ENCODE measurements at places on chromosomes 12 and 14.

DNA sequence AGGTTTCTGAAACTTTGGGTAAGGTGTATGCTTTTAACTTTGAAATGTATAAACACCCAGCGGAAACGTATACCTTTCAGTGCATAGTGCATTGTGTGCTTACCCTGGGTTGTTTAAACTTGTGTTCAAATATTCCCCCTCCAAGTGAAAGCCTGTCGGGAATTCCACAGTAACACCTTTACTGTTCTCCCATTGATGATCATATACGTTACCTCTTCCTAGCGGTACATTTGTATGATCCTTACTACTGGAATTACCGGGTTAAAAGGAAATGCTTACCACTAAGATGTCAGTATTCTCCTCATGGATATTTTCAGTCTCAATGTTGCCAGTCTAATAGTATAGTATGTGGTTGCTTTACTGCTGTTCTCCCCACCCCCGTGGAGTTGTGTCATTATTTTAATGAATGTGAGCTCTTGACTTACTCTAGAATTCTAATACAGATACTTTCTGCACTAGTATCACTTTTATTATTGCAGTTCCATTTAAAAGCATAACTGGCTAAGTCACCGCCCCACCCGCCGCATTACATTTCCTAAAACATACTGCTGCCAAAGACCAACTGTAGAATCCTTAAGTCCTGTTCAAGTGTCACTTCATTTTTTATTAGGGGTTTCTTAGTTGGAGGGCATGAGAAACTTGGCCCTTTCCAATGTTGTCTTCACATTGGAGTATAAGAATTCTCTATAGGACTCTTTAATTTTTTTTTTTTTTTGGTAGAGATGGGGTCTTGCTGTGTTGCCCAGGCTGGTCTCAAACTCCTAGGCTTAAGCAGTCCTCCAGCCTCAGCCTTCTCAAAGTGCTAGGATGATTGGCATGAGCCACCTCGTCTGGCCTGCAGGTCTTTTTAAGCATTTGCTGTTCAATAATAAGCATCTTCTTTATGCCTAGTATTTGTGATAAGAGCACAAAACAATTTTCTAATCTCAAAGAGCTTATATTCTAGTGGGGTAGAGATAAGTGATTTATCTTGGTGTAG is 24.9 kb downstream of the NUDT4 start:
- DNase-seq, result no peak

DNA sequence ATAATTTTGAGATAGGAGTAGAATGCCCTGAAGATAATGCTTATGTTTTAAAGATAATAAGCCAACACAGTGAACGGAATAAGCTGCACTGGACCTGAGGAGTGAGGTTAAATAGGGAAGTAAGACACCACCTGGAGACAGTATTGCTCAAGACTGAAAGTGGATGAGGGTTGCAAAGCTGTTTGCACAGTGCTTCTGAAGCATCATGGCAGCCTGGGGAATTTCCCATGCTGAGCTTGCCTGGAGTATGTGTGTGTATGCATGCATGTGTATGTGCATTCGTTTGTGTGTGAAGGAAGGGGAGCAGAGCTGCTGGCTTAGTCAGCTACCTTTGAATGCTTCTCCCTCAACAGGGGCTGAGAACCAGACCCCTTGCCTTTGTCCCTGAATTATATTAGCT is 35.8 kb downstream of the BHLHE41 start:
- no peak for DNase-seq

DNA sequence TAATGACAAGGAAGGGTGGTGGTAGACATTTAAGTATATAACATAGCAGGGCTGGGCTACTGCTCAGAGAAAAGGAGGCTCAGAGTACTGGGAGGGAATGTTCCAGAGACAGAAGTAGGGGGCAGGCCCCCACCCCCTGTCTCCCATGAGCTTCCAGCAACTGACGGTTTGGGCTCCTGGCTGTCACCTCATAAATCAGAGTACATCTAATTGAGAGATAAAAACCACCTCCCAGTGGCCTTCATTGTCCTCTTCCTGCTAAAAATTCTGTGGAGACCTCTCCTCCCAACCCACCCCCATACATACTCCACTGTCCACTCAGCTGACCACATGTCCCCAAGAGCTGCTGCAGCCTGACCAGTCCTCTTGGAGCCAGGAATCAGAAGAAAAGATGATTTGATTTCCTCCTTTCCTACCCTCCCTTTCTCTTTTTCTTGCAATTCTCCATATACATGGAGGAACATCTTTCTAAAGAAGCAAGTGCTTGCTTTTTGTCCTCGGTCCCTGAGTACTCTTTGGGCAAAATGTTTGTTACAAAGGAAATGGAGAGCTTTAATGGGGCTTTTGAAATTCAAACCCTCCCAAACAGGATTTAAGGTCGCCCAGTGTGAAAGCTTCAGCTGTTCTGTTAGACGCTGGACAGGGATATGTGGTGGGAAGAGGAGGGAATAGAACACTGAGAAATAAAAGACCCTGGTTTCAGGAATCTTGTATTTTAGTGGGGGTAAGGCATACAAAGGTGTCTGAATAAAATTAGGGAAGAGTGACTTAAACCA is 16.4 kb upstream of the KCNA5 start:
- no peak for DNase-seq

- DNase-seq, result no peak
These were observed 2.1 kb downstream of the RPS29 start for GRCh38 chr14:49584058-49584457.

DNA sequence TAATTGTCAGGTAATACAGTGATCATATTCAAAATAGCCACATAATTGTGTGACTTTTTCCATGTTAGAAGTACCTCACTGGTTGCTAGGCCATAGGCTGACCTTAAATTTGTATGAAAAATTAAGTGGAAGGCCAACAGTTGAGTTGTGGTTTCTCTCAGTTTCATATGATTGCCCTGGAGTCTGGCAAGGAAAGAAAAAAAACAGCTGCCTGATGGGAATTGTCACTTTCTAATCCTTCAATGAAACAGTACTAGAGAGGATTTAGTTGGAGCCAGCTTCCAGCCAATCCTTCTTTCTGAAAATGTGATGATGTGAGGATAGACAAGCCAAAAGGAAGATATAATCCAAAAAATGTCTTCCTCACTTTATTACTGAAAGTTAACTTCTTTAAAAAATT is 113.6 kb downstream of the ALX1 start:
- DNase-seq, result no peak

DNA sequence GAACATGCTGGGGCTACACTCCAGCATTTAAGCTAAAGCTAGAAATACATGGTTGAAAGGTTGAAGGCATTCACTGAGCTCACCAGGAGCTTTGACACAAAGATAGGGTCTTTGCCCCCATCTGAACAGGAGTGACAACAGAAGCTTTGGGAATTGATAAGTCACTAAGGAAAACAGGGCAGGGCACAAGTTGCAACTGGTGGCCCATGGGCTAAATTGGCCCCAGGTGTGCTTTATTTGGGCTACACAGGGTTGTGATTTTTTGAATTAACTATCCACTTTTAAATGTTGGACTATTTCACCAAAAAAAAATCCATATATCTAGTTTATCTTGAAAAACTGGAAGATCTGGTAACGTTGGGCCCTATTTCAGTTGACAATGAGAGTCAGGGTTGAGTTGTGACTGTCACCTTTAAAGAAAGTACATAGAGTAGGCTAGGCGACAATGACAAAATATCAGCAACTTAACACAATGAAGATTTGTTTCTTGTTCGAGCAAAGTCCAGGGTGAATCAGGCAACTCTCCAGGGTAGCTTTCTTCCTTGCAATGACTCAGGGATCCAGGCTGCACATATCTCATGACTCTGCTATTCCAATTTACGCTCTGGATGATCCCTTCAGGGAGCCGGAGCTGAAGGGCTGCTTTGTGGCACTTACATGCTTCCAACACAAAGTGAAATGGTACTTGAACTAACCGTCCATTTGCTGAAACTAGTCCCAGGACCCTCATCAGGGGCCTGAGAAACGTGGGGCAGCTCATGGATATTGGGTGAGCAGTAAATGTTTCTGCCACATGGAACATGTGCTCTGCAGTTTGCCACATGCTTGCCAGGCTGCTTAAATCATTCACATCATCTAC is 13.3 kb upstream of the EIF4B start:
- no peak for DNase-seq

DNA sequence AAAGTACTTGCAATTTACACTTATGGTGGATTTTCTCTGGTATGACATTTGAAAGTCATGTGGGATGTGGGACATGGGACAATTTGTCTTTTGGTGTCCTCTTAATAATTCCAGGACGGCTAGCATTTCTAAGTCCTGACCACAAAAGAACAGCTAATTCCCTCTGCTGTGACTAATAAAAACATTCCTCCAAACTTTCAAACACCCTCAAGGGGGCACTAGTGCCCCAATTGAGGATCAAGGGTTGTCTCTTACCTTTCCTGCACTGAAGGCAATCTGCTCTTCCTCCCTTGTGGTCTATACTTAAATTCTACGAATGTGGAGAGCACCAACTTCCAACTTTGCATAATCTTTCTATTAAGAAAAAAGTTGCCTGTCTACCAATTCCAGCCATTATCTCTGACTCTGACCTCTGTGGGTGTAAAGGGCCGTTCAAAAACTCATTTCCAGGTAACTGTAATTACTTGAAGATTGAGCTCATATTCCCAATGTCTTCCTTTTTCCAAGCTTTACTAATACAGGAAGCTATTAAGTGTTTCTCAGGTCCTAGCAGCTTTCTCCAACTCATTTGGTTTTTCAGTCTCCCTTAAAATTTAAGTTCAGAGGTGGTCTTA is 210.2 kb downstream of the PTPRO start:
- no peak for DNase-seq

GRCh38 chr12:32047357-32048212 is 59.1 kb upstream of the BICD1 start:
- DNase-seq, result no peak

- DNase-seq, result no peak
These were observed 82.5 kb downstream of the SH2B3 start for GRCh38 chr12:111488271-111488670.

- no peak for DNase-seq
These were observed 283.9 kb upstream of the PRICKLE1 start for GRCh38 chr12:42873401-42873800.

DNA sequence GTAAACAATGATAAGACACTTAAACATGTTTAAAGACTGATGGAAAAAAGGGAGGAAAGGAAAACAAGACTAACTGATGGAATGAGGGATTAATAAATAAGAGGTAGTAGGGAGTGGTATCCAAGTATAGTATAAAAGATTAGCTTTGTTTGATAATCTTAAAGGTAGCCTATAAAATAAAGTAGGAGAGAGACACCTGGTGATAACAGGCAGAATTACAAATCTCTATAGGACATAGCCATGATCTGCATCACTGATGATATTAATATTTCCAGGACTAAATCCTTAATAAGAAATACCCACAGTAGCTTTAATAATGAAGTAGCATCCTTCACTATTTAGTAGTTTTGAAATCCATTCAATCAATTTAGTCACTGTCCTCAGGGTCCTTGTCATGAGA is 30.4 kb downstream of the DLGAP5 start:
- no peak for DNase-seq

DNA sequence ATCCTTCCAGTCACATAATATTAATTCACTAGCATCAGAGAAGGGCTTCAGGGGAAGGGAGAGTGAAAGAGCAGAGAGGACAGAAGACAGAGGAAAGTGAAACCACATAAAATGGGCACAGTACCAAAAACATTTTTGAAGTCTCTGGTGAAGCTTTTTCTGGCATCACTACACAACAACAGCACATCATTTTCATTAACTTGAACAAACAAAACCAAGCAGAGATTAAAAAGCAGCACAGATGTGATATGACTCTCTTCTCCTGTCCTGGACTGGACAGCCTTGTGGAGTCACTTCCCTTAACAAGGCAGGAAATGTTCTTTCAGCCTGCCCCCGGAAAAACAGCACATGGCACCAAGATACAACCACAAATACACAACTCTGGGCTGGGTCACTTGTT is 112.0 kb downstream of the TSPAN8 start:
- no peak for DNase-seq

- no peak for DNase-seq
These were observed 1187.3 kb upstream of the SEL1L start for GRCh38 chr14:82720946-82721345.

DNA sequence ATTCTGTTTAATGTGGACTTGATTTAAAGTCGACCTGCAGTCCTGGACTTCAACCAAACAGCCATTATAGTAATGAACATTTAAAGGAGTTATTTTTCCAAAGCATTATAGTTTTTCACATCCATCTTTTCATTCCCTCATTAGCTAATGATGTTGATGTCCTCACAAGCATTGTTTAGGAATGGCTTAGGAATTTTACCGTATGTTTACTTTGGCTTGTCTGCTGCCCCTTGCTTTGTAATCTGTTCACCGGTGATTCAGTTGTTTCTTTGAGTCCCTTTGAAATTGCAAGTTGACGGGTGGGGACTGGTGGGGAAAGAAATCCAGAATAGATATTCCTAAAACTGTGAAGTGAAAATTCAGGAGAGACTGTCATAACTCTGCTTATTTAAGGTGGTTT is 25.4 kb downstream of the PRKCH start:
- DNase-seq, result no peak

DNA sequence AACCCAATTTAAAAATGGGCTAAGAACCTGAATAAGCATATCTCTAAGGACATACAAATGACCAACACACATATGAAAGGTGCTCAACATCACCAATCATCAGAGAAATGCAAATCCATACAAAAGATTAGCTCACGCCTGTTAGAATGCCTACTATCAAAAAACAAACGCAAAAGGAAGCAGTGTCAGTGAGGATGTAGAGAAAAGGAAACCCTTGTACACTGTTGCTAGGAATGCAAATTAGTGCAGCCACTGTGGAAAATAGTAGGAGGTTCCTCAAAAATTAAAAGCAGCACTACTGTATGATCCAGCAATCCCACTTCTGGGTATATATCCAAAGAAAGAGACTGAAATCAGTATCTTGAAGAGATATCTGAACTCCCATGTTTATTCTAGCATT is 133.0 kb downstream of the CPNE8 start:
- DNase-seq, result no peak

- DNase-seq, result no peak
These were observed 31.4 kb upstream of the SOX5 start for GRCh38 chr12:23980826-23981225.

- DNase-seq, result peak; percentile 92
These were observed at the start of gene ATF7IP for GRCh38 chr12:14365294-14366208. TSS of gene ATF7IP (plus strand) at chr12:14365682. CDS start at chr12:14423916, 58,234 bp downstream.

GRCh38 chr12:52155048-52155868 is 36.6 kb downstream of the KRT80 start:
- DNase-seq, result no peak

GRCh38 chr12:123104809-123105208 is 46.1 kb downstream of the PITPNM2 start:
- DNase-seq, result no peak

All from activated T-helper 9 cell treated with anti-CD3 and anti-CD28 coated beads, Interleukin-2, amount 50 U/mL, for 16 hours (primary cell).